ENCODE measurements at places on chromosomes 7 and 10.

DNA sequence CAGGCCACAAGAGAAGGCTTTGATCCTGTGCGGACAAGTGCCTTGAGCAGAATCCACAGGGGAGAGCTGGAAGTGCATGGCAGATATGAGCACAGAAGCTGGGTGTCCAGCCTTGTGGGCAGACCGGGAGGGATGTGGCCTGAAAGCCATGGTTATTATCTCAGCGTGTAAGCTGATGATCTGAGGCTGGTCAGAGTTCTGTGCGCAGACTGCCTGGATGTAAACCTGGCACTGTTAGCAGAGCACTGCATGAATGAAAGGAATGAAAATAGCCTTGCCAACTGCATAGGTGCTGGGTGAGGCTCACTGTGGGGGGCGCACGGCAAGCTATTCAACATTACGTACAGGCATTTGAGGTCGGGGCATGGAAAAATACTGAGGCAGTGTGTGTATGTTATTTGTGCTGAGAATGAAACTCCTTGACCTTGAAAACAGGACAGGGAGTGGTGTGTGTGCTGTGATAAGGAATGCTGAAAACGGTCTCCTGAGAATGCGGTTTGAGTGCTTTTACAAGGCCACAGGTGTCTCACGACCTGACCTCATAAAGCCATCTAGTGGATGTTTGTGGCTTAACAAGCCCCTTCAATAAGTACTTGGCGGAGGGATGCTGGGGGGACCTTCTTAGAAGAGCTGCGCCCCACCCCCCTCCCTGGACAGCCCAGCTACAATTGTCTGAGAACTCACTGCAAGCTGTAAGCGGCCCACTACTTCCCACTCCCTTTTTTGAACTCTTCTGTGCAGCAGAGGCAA lies 18.7 kb downstream of the AKR1C1 start:
- DNase-seq: no peak

GRCh38 chr7:35263396-35263795 lies 9.5 kb upstream of the TBX20 start:
- no peak for DNase-seq

- no peak for DNase-seq
Observed at GRCh38 chr7:82210416-82211184, 233.0 kb downstream of the CACNA2D1 start.

GRCh38 chr7:128906001-128906765 lies 4.3 kb downstream of the KCP start:
- no peak for DNase-seq

DNA sequence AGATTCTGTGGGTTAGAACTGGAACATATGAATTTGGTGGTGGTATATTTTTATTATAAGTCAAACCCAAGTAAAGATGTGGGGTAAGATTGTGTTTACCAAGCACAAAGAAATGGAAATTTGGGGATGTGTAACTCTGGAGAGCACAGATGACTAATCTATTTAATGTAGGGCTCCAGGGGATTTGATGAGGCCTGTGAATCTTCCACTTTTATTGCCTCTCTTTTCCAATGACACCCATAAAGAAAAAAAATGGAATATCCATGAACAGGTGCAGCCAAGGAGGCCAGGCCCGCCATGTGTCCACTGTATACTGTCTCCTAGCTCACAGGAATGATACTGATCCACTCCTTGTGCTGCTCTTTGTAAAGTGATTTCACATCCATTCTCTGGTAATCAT lies 2.8 kb downstream of the SRGN start:
- DNase-seq: no peak

GRCh38 chr7:100641860-100642533 lies 645 bp upstream of the TFR2 start:
- DNase-seq: no peak

GRCh38 chr7:7746458-7746857 lies 28.1 kb upstream of the RPA3 start:
- no peak for DNase-seq

DNA sequence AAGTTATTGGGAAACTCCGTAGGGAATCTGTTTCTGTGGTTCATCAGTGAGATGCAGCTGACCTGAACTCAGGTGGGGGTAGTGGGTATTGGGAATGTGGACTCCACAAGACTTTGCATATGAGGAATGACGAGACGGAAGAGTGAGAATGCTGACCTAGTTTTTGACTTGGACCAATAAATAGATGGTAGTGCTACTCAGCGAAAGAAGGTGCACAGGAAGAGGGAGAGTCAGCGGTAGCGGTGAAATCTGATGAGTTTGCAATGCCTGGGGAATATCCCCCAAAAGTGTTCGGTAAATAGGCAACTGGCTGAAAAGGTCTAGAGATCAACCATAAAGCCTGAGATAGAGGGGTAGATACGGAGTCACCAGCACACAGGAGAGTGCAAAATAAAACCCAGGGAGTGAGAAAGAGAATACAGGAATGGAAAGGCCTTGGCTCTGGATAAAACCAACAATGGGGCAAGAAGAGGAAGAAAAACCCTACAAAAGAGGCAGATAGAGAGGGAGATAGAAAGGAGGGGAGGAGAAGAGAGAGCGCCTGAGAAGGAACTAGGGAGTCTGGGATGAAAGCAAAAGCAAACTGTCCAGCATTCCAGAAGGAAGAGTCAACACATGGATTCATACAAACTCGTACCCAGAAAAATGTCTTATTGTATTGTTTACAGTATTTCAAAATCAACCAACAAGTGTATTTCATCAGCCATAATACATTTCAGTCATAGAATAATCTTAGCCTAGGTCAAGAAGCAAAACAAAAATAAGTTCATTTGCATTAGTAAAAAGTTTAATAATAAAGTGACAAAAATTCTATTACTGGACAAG lies 5.4 kb downstream of the ARHGAP21 start:
- DNase-seq: no peak

DNA sequence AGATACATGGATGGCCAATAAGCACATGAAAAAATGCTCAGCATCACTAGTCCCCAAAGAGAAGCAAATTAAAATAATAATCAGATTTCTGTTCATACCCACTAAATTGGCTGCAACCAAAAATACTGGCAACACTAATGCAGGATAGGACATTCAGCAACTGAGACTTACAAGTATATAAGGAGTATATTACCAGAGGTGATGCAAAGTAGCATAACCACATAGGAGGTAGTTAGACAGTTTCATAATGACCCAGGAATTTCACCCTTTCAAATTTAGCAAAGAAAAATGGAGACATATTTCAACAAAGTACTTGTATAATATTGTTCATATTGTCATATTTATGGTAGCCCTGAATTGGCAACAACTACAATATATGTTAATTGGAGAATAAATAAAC lies 727.8 kb downstream of the GRID1 start:
- no peak for DNase-seq

GRCh38 chr10:16520900-16521299 lies 779 bp downstream of the C1QL3 start:
- DNase-seq: no peak

- no peak for DNase-seq
Observed at GRCh38 chr10:84407388-84408049, 79.1 kb downstream of the CCSER2 start.

- no peak for DNase-seq
Observed at GRCh38 chr7:131674131-131674530, 117.7 kb upstream of the PODXL start.

DNA sequence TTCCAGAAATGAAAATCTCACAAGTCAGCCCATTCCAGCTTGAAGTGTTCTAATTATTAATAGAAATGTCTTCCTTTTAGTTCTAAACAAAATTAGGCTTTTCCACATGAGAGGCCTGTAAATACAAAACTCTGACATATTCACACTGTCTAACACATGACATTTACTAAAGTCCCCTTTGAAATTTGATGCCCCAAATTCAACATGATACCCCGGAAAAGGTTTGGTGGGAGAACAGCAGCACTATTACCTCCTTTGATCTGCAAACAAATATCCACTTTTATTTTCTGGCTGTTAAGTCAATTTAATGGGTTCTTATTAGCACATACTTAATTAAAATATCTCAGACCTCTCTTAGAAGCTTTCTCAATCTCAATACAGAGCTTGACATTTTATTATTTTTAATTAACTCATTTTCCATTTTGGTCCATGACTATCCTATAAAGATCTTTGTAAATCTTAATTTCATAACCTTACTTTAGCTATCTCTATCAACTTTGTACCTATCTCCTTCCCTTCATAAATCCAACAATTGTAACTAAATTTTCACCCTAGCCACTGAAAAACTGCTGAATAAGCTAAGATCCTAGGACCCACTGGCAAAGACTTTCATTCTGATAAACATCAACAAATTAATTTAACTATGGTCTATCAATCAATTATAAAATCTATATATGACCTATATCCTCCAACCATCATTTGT lies 63.2 kb downstream of the USP6NL start:
- no peak for DNase-seq

- no peak for DNase-seq
Observed at GRCh38 chr10:77293773-77294172, 343.8 kb downstream of the KCNMA1 start.

GRCh38 chr7:44460325-44460724 lies 30.1 kb downstream of the NUDCD3 start:
- no peak for DNase-seq

- DNase-seq: peak; percentile 30
Observed at GRCh38 chr10:36802490-36803153, 322.8 kb upstream of the ANKRD30A start.

- no peak for DNase-seq
Observed at GRCh38 chr10:15486404-15486803, 115.3 kb upstream of the FAM171A1 start.

GRCh38 chr10:79084012-79084971 lies 15.5 kb downstream of the ZMIZ1 start:
- peak; percentile 40 for DNase-seq

GRCh38 chr10:44385026-44385695 lies at the start of gene CXCL12:
TSS of gene CXCL12 (minus strand) at chr10:44385097. CDS start at chr10:44385005, 92 bp downstream.
- no peak for DNase-seq

- no peak for DNase-seq
Observed at GRCh38 chr7:149385195-149385950, 75.5 kb downstream of the ZNF777 start.

DNA sequence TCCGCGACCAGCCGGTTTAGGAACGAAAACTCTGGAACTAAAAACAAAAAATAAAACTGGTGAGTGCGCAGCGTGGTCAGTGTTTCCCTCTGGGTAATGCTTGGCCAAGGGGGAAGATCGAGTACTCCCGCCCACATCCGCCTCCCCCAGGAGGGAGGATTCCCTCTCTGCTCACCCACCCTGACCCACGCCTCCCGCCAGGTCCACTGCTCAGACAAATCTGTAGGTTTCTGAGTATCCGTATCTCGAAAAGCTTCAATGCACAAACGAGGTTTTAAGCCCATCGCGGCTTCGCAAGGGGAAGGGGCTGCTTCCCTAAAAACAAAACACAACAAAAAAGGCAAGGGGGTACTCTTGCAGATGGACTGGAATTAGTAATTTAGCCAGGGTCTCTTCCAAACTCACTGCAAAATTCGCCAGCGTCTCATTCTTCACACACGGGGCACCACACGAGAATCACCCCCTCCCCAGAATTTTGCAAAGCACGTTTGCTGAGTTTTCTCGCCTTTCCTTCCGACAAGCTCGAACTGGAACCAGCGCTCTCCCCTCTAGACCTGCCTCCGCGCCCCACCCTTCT lies 75.2 kb downstream of the INSIG1 start:
- no peak for DNase-seq

- no peak for DNase-seq
Observed at GRCh38 chr10:91022924-91023699, 102.2 kb upstream of the ANKRD1 start.

DNA sequence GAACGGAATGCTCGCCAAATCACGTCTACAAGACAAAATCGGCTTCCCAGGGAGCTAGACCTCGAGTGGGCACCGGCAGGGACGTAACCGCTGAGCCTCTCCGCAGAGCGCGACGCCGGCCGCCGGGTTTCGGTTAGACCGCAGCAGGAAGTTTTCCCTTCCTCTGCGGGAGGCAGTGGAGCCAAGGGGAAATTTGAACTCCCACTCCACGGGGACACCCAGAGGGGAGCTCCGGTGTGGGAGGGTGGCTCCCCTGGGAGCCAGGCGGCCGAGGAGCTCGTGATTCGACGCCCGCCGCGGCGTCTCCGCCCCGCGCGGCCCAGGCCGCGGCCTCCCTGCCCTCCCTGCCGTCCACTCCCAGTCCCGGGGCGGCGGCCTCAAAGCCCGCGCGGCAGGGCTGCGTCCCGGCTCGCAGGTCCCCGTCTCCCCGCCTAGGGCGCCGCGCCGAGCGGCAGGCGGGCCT lies 426 bp downstream of the SYPL1 start:
- DNase-seq: no peak

DNA sequence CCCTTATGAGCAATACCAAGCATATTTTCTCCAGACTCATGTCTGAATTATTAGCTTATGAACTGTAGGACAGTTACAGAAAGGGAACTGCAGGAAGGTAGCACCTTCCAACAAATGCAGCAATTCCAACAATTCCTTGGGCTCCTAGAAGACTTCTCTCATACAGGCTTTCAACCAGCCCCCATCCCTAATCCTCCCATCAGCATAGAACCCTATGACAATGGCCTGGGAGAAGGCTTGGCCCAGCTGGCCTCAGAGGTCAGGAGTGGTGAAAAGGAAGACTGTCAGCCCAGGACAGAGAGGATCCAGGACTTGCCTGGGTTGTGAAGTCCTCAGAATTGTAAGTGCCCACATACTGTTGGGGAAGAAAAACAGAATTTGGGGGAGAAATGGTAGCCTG lies 5.9 kb downstream of the VPS41 start:
- DNase-seq: no peak

DNA sequence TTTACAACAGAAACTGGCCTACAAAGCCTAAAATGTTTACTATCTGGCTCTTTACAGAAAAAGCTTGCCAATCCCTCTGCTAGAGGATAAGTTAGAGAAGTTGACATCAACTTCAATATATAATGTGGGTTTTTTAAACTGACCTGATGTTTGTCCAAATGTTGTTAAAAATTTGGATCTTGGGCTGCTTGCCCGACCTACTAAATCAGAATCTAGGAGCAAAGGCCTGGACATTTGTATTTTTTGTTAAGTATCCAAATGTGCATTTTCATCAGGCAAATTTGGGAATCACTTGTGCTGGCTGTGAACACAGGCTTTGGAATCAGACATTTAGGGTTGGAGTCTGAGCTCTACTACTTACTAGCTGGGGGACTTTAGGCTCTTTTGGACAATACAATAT lies 252.7 kb upstream of the CSTF2T start:
- DNase-seq: no peak

GRCh38 chr10:15672469-15672868 lies 47.3 kb downstream of the ITGA8 start:
- DNase-seq: no peak

GRCh38 chr10:50545846-50546245 lies 77.9 kb downstream of the SGMS1 start:
- DNase-seq: no peak

DNA sequence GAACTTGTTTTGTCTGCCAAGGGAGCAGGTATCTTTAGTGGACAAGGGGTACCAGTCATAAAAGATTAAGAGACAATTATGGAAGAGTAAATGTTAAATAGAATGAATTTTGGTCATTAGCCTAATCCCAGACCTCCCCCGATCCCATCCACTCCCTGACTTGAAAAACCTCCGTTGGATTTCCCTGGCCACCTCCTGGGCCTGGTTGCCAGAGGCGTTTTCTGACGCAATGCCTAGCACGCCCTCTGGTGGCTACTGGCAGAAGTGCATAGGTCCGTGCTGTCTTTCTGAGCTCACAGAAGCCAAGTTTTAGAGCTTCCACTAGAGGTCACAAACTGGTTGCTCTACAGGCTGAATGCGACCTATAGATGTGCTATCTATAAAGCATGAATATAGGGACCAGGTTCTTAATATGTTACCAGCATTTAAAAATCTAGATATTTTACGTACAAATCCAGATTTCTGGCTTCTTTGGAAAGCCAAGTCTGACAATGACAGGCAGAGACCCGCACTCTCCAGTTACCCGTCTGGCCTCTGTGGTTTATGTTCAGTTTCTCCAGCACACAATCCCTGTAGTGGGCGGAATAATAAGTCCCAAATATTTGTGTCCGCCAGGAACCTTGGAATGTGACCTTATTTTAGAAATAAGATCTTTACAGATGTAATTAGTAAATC lies 39.8 kb downstream of the SPOCK2 start:
- DNase-seq: peak; percentile 85
